ENCODE measurements at places on chromosomes 16 and 17.

GRCh38 chr16:87713451-87714229 is 52.1 kb downstream of the KLHDC4 start:
- DNase-seq, result no peak

GRCh38 chr17:57708410-57708809 is 36.7 kb downstream of the CCDC182 start:
- DNase-seq, result no peak

DNA sequence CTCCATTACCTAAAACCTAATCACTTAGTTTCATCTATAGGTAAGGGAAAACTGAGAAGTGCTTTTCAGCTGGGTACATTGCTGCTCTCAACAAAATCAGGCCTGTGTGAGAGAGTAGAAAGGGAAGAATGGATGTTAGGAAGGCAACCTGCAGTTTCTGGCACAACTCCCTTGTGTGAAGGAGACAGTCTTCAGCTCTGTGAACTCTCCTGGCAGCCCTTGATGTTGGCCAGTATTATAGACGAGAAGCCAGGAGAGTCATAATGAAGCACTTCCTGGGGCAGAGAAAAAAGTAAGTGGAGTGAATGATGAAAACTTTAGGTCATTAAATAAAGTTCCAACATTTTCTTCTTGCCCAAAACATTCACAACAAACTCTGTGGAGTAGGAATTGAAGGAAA is 260.1 kb downstream of the IRX3 start:
- no peak for DNase-seq

- DNase-seq, result no peak
These were observed 1.5 kb downstream of the MYBBP1A start for GRCh38 chr17:4553669-4554068.

GRCh38 chr17:78488867-78489634 is 88.1 kb downstream of the DNAH17 start:
- DNase-seq, result no peak

Data from kidney epithelial cell (primary cell).